ENCODE measurements at places on chromosomes 5 and 9. TPM values are rescaled to one million over a fixed set of nuclear protein-coding genes. Genes with fewer than 3 reads are reported as not detected.

CEL gene
- total RNA-seq = 0.70 TPM

PCDHGA1 gene
- 0.85 TPM for total RNA-seq

CDC25C gene
- 0.12 TPM for total RNA-seq

ACER2 gene
- 2.7 TPM for total RNA-seq

SURF1 gene
- total RNA-seq = 45.4 TPM

ORM1 gene
- total RNA-seq = not detected

MRPS2 gene
- total RNA-seq = 34.1 TPM

RNF208 gene
- not detected for total RNA-seq

OR2Y1 gene
- not detected for total RNA-seq

C9orf153 gene
- not detected for total RNA-seq

ANKRD34B gene
- not detected for total RNA-seq

MYOT gene
- total RNA-seq = not detected

GAPT gene
- not detected for total RNA-seq

NIM1K gene
- 0.70 TPM for total RNA-seq

SPAAR gene
- total RNA-seq = 1.3 TPM

F2RL2 gene
- 12.0 TPM for total RNA-seq

PDCD1LG2 gene
- 0.77 TPM for total RNA-seq

DND1 gene
- total RNA-seq = not detected

JAKMIP2 gene
- 1.8 TPM for total RNA-seq

MTMR12 gene
- 9.8 TPM for total RNA-seq

FBP2 gene
- not detected for total RNA-seq

ST8SIA4 gene
- 0.85 TPM for total RNA-seq

SNX18 gene
- total RNA-seq = 47.2 TPM

LCN15 gene
- not detected for total RNA-seq

PCDHGA10 gene
- 6.9 TPM for total RNA-seq

SLC46A2 gene
- not detected for total RNA-seq

PDE6A gene
- total RNA-seq = under 0.01 TPM

SMIM33 gene
- not detected for total RNA-seq

CCDC192 gene
- total RNA-seq = 2.0 TPM

OSMR gene
- total RNA-seq = 74.9 TPM

SLC6A7 gene
- not detected for total RNA-seq
